SK-N-DZ (cell line): ENCODE measurements at places on chromosomes 3 and 15.

GRCh38 chr3:128663151-128663550 lies 12.5 kb upstream of the RPN1 start:
- DNase-seq, result no peak

- no peak for DNase-seq
These were observed 732 bp upstream of the GCSAM start for GRCh38 chr3:112133626-112134334.

GRCh38 chr3:109136523-109136922 lies at the start of gene C3orf85:
Gene C3orf85 (plus strand): TSS chr3:109136719. CDS start chr3:109136848, 129 bp downstream.
- no peak for DNase-seq

GRCh38 chr3:182234881-182235280 lies 523.2 kb downstream of the SOX2 start:
- DNase-seq, result no peak

- peak; percentile 30 for DNase-seq
These were observed 140.8 kb downstream of the SMAD6 start for GRCh38 chr15:66842710-66843441.

DNA sequence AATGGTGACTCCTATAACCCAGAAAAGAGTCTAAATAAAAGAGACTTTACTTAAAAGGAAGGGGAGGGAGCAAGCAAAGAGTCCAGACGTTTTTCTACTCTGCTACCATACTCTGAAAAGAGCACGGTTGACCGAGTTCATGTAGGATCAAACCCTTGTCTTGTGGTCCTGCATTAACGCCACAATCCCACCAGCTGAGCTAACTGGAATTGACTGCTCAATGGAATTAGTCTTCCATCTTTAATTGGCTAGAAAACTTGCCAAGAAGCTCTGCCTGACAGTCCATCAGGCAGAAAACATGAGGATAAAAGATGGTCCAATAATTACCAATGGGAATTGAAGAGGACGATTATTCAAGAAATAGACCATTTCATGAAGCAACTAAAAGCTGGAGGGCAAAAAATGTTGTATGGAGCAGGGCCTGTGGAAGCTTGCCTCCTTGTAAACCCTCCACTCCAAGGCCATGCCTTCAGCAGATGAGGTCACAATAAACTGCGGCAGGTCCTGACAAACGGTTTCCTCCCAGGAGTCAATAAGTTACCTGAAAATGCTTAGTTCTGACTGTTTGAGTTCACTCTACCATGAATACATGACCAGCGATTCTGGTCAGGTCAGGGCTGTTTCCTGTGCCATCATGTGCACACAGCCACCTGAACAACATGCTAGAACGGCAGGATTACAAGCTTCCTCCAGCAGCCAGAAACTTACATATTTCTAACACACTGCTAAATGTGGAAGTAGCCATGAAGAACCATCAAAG lies 35.6 kb upstream of the ARHGEF3 start:
- no peak for DNase-seq

DNA sequence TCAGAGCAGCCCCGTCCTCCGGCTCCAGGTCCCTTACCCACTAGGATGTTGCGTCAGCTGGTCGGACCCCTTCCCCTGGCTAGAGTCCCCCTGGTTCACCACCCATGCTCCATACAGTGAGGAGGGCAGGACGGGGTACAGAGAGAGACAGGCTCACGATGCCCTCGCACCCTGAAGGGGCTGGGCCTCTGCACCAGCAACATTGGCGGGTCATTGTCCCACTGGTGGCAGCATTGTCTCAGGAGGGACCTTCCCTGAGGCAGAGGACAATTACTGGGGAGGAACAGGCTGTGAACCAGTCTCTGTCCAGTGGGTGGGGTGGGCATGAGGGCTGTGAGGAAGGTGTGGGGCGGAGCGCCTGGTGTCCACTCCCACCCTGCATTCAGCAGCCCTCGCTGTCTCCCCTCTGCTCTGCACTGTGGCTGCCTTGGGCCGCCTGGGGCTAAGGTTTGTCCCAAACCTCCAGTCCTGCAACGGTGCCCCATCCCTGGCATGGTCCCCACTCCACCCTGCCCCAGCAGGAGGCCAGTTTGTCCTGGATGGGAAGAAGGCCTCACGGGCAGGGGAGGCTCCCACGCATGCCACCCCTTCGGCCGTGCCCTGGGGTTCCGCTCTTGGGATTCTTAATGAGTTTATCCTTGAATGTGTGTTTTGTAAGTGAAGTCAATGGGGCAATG lies 48.0 kb upstream of the KLF13 start:
- DNase-seq, result no peak

DNA sequence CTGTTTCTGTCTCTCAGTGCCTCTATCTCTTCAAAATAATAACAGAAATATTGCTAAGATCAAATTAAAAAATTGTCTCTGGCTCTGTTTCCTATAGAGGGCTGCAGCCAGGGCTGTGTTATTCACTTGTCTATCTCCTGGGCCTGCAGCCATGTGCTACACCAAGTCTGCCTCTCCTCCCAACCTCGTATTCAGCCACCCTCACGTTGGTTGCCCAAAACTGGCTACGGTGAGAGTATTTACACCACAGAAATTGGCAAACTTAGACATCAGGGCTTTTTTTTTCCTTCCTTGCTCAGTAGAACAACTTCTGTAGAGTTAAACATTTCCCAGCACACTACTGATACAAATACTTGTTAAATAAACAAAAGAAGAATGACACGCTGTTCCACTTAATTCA lies 320.9 kb upstream of the ICE2 start:
- DNase-seq, result no peak

- no peak for DNase-seq
These were observed 43.7 kb downstream of the IGSF11 start for GRCh38 chr3:118990823-118991560.

DNA sequence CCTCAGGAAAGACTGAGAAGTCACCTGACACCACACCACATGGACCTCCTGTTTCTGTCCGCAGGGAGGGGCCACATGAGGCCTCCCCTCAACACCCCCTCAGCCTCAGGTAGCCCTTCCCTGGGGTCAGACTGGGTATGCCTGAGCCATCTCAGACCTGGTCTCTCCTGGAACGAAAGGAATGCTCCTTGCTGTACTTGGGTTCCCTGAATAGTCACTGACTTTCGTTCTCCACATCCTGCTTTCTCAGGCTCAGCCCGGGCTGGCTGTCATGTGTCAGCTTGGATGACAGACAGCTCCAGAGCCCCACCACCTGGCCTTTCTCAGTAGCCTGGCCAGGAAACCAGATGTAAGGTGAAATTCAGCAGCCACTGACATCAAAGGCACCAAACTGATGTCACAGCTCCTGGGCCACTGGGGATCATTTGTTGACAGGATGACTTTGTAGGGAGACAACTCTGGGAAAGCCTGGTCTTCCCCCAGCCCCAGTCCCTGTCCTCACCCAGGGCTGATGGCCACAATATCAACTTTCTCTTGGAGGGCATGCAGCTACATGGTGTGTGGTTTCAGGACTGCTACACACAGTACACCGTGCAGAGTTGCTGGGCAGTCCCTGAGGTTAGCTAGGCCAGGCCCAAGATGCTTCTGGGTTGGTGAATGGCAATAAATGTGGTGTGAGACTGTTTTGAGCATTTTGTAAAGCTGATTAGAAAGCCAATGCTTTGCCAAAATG lies 141.4 kb upstream of the MRPS22 start:
- peak; percentile 17 for DNase-seq

GRCh38 chr3:55244247-55244646 lies 242.9 kb downstream of the WNT5A start:
- DNase-seq, result no peak

GRCh38 chr15:59236394-59236793 lies 29.8 kb downstream of the LDHAL6B start:
- no peak for DNase-seq

GRCh38 chr15:100332721-100333120 lies 9.1 kb downstream of the ADAMTS17 start:
- DNase-seq, result no peak

GRCh38 chr15:49707598-49707997 lies 86.8 kb downstream of the DTWD1 start:
- DNase-seq, result no peak

GRCh38 chr3:178804606-178805005 lies 267.0 kb downstream of the ZMAT3 start:
- no peak for DNase-seq

- DNase-seq, result no peak
These were observed 11.5 kb downstream of the TATDN2 start for GRCh38 chr3:10259798-10260197.

GRCh38 chr3:144852999-144853398 lies 881.4 kb downstream of the DIPK2A start:
- DNase-seq, result no peak

DNA sequence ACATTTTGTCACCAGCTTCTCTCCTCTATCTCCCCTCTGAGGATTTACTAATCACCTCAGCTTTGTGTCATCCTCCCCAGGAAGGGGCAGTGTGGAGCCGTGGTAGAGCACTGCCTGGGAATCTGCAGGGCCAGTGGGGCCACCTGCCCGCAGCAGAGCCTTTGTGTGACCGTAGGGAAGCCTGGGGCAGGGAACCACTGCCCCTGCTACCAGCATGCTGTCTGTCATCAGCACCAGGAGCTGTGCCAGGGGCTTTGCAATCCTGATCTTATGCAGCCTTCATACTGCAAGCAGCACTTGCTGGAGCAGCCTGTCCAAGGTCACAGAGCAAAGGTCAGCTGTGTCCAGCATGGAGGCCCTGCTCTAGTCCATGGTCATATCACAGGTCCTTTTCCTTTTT lies 170.2 kb upstream of the IL12A start:
- peak; percentile 63 for DNase-seq

DNA sequence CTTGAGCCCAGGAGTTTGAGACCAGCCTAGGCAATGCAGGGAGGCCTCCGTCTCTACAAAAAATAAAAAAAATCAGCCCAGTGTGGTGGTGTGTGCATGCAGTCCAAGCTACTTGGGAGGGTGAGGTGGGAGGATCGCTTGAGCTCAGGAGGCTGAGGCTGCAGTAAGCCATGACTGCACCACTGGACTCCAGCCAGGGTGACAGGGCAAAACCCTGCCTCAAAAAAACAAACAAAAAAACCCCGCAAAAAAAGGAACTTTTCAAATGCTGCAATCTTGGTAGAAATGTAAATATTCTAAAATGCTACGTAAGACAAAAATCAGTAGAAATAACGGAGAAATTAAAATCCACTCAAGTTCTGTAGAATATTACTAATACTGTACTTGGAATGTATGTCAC lies 108.1 kb upstream of the MELTF start:
- DNase-seq, result no peak

DNA sequence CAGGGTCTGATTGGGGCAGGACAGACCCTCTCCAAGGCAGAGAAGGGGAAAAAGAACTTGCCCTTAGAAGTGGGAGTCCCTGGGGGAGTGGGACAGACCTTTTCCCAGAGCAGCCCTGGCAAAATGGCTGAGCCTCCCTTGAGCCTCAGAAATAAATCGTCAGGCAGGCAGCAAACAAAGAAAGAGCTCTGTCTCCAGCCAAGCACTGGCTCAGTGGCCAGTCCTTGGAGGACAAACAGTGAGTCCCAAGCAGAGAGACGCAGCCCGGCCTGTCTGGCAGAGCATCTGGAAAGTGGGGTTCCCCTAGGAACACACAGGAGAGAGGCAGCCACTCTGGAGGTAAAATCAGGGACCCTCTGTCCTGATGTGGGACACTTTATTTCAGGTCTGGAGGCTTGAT lies 1.8 kb downstream of the SLC6A1 start:
- DNase-seq, result no peak

DNA sequence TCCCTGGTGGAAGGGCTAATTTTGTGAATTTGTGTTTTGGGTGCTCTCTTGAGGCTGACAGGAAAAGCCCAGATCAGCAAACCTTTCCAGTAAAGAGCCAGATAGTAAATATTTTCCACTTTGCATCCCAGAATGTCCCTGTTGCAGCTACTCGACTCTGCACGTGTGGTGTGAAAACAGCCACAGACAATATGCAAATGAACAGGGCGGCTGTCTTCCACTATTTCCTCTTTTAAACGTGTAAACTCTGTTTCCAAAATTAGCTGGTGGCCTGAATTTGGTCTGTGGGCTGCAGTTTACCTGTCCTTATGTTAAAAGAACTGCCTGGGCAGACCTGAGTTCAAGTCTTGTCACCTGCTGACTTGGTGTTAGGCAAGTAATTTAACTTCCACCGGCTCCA lies 202.7 kb downstream of the EDEM1 start:
- DNase-seq, result no peak

GRCh38 chr3:195800240-195800639 lies 11.5 kb downstream of the MUC4 start:
- no peak for DNase-seq

DNA sequence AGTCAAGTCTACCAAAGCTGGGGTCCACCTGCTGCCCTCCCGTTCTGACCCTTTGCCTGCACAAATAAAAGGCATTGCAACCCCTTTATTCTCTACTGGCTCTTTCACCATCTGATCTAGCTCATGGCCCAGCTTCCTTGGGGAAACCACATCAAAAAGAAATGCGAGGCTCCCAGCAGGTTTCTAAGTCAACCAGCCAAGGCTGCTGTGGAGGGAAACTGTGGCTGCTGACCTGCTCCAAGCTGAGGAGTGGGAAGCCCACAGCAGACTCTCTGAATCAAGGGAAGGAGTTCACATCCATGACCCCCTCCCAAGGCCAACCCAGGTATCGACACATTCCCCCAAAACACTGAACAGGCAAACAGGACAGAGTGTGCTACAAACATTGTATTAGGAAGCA lies 25.2 kb upstream of the SLCO2A1 start:
- no peak for DNase-seq

- DNase-seq, result no peak
These were observed 54.7 kb downstream of the SLC41A3 start for GRCh38 chr3:126029241-126029640.

GRCh38 chr3:150867434-150867833 lies 37.8 kb downstream of the MINDY4B start:
- DNase-seq, result no peak

DNA sequence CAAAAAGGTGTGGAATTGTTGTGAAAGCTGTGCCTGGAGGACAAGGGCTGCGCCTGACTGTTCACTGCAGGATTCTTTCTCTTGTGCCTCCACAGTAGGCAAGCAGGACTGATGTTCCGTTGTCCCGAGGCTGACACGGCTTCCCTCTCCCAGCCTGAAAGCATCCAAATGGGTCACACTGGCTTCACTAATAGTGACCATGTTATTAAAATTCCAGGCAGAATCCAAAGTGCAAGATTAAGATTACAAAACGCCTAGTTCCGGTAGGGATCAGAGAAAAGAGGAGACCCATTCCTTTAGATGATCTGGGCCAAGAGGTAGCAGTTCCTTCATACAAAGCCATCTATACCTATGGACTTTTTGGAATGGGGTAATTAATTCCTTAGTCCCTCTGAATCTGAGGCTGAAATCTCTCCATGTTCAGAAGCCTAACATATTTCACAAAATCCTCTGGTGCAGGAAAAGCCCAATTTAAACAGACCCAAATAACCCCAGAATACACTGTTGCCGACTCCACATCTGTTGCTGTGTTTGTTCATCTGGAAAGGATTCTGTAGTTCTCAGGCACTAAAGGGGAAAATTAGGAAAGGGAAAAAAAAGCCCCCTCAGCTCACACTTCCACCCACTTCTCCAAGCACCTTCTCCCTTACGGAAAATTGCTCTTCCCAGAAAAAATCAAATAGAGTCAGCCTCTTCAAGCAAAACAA lies 145.9 kb downstream of the RORA start:
- no peak for DNase-seq

- DNase-seq, result no peak
These were observed 15.9 kb upstream of the LAMP3 start for GRCh38 chr3:183178512-183178832.
